ENCODE measurements at places on chromosomes 7 and 10. TPM values are rescaled to one million over a fixed set of nuclear protein-coding genes. Genes with fewer than 3 reads are reported as not detected.

CAV2 gene
- 191 TPM for total RNA-seq

GRCh38 chr7:128893251-128894100 is 17.0 kb downstream of the KCP start:
- no peak for DNase-seq

DNA sequence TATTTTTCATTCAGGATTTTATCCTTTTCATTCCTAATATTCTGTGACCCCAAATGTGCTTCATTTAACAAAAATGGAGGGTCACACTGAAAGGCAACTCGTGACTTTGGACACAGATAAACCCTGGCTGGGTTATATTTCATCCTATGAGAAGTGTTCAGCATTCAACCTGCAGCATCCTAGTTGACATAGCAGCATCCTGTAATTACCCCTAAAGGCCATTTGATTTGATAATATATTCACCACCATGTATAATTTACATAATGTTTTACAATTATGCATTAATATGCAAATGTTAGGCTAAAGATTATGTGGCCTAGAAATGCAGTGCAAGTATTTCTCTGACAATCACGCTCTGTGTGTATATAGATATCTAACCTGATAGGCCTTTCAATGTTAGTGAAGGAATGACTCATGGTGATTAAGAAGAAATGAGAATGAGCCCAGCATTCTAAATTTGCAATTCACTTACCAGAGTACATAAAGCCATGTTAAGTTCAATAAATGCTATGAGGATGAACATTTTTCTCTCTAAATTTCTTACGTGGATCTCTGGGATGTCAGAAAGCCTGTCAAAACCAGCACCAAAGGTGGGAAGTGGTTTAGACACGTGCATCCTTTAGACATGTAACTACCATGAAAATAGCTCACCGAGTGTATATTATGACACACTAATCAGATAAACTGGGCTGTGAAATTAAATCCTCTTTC is 337.7 kb upstream of the AOAH start:
- peak; percentile 19 for DNase-seq

SPDYE8 gene
- not detected for total RNA-seq

DNA sequence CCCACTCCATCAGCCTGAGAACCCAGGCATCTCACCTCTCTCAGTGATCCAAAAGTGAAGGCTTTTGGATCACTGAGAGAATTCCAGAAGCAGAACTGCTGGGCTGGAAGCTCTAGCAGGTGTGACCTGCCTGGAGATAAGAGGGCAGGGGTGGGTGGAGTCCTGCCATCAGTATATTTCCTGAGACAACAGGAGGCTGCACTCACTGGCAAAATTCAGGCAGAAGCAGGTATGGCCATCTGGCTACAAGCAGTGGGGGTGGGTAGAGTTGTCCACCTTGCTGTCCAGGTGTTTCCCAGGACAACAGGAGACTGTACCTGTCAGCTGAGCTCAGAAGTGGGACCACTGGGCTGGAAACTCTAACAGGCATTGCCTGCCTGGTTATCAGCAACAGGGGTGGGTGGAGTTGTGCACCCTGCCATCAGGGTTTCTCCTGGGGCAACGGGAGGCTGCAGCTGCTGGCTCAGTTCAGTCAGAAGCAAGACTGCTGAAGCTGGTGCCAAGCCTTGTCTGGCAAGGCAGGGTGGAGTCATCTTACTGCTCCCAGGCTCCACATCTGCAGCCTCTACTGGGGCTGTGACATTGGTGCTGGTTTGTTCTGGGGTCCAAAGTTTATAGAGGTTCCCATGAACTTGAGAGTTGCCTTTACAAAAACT is 47.2 kb upstream of the SFTPD start:
- no peak for DNase-seq

CCNY gene
- total RNA-seq, result 26.9 TPM

- DNase-seq, result peak; percentile 87
These were observed 46.9 kb upstream of the STK17A start for GRCh38 chr7:43535810-43536585.

DNA sequence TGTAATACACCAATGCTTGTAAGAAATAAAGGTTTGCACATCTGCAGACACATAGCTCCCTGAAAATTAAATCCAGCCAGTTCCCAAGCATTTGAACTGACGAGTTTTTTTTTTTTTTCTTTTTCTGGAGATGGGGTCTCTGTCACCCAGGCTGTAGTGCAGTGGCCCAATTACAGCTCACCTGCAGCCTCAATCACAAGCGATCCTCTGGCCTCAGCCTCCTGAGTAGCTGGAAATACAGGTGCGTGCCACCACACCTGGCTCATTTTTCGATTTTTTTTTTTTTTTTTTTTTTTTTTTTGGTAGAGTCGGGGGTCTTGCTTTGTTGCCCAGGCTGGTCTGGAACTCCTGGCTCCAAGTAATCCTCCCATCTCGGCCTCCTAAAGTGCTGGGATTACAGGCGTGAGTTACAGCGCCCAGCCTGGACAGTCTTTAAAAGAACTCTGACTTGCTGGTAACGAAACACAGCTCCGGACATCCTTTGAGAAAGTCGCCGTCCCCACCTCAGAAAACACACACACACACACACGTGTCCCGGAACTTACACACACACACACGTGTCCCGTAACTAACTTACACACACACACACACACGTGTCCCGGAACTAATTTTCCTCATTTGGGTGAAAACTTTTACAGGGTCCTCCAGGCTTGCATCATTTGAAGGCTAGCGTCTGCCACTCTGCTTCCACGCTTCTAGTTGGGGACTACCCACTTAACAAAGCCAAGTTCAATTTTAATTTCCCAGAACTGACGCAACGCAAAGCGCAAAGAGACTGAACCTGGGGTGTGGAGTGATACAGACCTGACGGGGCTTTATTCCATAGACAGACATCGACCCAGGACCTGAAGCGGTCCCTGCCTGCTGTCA is 18.6 kb downstream of the OCM2 start:
- DNase-seq, result peak; percentile 11

ASAH2 gene
- total RNA-seq, result 0.46 TPM

SUN3 gene
- not detected for total RNA-seq

PAPOLB gene
- total RNA-seq, result not detected

DNA sequence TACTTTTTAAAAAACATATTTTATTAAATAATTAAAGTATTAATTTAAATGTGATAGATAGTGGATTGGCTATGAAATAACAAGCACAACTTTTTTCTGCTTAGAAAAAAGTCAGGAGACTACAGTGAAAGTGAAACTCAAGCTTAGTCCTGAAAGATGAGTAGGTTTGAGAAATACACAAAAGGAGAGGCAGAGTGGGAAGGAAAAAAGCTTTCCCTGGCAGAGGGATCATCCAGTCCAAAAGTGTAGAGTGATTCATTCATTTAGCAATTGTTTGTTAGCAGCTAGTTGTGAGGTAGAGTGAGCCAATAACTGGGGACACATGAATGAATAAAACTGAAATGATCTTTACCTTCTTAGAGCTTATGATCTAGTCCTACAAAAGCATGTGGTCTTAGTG is 93.5 kb downstream of the FOXP2 start:
- peak; percentile 5 for DNase-seq

NPTX2 gene
- total RNA-seq, result 4.5 TPM

GRCh38 chr10:112332509-112333228 is 41.2 kb upstream of the ACSL5 start:
- DNase-seq, result peak; percentile 19

DNA sequence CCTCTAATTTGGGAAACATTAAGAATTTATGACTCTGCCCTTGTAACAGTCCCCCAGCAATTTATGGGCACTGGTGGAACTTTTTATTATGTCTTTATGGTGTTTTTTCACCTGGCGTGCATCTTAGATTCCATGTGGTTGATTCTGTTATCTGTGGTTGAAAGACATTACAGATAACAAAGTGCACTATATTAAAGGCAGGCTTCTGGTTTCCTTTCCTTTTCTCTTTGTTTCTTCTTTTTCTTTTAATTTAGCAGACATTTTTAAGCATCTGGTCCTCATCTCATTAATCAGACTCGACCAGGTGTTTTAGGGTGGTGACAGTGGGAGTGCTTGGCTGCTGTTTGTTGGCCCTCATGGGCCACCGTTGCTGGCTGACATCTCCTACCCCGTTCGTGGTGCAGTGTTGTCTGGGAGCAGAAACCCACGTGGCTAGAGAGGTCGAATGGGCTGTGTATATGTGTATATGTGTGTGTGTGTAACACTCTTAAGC is 77.4 kb downstream of the LRMDA start:
- peak; percentile 77 for DNase-seq

RARRES2 gene
- total RNA-seq, result 11.8 TPM

- peak; percentile 6 for DNase-seq
These were observed 445 bp downstream of the PPA1 start for GRCh38 chr10:70232859-70233108.

DNA sequence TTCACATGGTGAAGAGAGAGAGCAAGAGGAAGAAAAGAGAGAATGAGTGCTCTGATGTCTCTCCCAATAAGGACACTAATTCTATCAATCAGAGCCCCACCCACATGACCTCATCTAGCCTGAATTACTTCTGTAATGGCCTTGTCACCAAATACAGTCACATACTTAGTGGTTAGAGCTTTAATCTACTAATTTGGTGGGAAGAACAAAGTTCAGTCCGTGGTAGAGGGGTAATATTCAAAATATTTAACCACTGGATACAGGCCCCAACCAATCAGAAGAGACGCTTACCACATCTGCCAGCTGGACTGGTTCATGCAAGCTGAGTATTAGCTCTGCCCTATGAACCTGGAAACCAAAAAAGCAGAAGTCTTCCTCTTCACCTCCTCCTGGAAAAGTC is 336.3 kb upstream of the NFE2L3 start:
- no peak for DNase-seq

- no peak for DNase-seq
These were observed 66.2 kb upstream of the SRPK2 start for GRCh38 chr7:105454921-105455320.

DNA sequence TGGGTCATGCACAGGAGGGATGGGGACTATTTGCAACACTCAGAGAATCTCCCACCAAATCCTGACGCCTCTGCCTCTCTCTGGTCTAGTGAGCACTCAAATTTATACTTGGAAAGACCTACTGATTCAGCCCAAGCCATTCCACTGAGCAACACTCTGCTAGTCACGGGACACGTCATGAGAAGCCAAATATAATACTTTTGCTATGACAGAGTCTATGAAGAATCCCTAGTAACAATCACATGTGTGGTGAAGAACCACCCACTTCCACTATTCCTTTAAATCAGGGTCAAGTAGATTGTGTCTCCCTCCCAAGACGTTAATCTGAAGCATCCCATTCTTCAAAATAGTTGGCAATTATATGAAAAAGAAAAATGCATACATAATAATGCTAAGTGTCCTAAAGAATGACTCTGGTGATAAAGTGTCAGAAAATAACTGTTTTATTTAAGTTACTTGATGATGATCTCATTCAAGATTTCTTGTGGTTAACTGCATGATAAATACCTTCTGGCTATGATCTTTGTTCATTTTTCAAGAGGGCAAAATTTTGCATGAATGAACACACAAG is 28.5 kb downstream of the CHCHD3 start:
- peak; percentile 95 for DNase-seq

- DNase-seq, result no peak
These were observed 101.5 kb downstream of the GFRA1 start for GRCh38 chr10:116171505-116171904.

DNA sequence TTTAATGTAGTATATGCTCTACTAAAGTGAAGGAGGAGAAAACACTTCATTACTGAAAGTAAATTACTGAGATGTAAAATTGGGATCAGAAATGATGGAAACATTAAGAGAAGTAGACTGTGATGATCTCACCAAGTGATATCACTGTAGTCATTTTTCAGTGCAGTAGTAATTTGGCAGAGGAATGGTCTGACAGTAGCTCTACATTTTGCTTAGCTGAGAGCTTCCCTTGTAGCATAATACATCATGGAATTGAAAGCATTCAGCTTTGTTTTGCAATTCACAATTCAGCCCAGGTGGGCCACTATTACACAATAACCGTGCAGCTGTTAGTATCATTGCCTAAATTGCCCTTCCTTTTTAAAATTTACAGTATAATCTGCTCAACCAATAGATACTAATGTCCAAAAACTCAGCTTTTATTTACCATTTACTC is 19.4 kb upstream of the CABCOCO1 start:
- DNase-seq, result no peak

DNA sequence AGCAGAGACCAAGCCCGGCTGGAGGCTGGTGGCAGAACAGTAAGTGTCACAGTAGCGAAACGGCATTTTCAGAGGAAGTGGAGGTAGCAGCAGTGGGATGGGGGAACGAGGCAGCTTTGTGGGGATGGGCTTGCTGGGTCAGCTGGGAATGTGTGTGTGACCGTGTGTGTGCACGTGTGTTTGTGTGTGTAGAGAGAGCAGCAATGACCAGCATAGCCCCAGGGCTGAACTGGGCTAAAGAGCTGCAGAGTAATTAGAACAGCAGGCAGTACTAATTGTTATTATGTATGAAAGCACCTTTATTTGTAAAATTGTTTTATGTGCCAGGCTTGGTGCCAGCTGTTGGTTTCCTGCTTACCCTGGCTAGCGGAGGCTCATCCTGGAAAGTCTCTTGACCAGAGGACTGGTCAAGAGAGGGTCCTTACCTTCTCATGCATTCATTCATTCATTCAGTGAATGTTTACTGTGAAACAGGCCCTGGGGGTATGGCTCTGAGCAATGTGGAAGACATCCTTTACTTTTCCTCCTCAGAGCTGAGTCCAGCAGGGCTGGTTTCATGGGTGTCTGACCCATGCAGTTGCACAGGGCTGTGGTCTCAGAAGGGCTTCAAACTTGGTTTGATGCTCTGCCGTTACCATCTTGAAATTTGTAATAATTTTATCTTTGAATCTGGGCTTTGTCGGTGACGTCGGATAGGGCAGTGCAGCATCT is 184.6 kb downstream of the SEC23IP start:
- DNase-seq, result no peak

DNA sequence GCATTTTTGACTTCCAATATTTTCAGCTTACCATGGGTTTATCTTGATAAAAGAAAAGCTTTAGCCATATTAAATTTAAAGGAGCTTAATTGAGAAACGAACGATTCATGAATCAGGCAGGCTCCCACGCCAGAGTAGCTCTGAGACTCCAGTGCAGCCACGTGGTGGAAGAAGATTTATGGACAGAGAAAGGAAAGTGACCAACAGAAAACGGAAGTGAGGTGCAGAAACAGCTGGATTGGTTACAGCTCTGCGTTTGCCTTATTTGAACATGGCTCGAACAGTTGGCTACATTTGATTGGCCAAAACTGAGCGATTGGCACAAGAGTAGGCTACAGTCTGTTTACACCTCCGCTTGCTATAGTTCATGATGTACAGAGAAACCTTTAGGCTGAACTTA is 395.4 kb downstream of the GATA3 start:
- DNase-seq, result no peak

GRCh38 chr10:113129117-113129516 is 179.1 kb downstream of the TCF7L2 start:
- DNase-seq, result no peak

DNA sequence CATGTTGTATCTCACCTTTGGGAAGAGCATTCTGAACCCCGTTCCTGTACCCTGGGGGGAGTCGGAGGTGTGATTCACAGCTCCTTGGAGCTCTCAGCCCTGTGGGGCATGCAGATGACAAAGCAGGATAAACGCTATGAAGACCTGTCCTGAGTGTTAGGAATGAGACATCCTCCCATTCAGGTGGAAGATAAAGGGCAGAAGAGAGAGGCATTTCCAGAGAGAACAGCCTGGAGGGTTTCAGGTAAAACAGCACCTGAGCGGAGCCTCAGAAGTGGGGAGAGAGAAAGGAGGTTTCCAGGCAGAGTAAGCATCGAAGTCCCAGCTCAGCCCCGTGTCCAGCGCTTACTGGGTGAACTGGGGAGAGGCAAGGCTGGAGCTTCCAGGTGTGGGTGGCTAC is 288.9 kb downstream of the KLF6 start:
- no peak for DNase-seq

- DNase-seq, result no peak
These were observed 33.8 kb downstream of the PFKFB3 start for GRCh38 chr10:6236349-6237198.

CACNB2 gene
- not detected for total RNA-seq

- no peak for DNase-seq
These were observed 10.5 kb upstream of the LAMB4 start for GRCh38 chr7:108140671-108141070.
